ENCODE measurements at places on chromosomes 12 and 14.

DNA sequence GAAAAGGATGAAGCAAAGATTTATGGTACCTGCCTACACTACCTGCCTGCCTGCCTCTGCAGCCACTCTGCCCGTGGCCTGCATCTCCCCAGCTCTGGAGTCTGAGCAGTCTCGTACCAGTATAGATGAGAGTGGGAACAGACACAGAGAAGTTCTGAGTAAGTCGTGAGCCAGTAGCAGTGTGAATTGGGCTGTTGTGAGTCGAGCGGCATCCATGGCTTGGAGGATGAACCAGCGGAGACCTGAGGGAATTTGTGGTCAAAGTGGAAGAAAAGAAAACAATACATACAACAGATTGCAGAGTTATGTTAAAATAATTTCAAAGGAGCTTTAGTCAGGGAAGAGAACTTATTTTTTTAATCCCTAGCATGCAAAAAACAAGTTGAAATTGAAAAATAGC is 25.3 kb downstream of the C2CD5 start:
- DNase-seq: no peak

DNA sequence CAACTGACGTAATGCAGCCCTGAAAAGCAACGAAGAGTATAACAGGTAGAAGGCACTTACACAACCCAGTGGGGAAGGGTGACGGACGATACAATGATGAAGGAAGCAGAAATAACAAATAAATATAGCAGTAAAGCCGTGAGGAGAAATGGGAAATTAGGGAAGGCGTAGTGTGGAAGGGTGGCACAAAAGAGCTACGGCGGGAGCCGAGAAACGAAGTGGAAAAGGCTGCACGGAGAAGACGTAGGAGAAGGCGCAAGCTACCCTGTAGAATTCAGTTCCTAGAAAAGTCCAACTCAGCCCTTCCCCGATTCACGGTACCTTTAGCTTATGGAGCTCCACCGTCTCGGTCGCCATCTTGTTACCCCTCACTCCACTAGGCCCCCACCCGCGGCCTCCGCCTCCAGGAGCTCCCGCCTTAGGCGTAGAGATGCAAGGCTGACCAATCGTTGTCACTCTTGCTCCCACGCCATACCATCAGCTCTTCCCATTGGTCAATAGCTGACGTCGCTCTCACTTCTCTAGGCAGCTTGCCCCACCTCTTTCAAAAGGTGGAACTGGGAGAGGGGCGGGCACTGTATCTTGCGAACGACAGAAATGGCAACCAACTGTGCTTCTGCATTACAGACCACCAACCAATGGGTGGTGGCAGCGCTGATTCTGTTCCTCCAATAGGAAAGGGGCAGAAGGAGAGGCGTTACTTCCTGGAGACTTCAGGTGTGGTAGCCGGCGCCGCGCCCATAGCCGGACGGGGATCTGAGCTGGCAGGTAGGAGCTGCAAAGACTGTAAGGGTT is at the start of the genes ORMDL2 and SARNP:
TSS of gene ORMDL2 (plus strand) at position 697 of the 795 bp plus-strand sequence. CDS start 959 bp downstream, outside the sequence.
TSS of gene SARNP (minus strand) at position 380 of the 795 bp plus-strand sequence. CDS start at position 357, 23 bp downstream.
- DNase-seq: peak; percentile 100

DNA sequence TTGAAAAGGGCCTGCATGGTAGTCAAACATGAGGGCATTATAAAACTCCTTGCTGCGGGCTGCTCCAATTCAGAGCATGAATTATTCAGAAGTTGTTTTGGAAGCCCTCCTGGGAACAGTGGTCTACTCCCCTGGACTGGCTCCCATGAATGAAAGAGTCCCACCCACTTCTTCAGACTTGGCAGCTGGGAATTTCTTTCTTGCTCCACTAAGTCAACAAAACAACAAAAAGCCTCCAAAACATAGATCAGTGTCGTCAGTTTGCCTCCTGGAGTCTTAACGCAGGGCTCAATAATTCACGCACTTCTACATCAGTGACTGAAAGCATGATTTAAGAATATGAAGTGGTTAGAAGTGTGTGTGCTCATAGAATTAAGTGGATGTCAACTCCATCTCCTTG is 37.9 kb downstream of the AKAP6 start:
- DNase-seq: no peak

DNA sequence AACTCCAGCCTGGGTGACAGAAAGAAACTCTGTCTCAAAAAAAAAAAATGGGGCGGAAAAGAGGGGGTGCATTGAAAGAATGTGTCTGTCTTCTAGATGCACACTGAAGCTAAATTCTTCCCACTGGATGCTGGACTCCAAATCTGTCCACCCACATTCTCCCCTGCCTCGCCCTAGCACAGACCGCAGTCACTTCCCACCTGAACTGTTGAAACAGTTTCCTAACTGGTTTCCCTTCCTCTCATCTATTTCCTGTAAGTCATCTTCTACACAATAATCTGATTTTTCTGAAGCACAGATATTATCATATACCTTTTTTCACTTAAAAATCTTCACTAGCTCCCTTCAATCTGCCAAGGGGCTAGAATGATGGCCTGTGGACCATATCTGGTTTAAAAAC is 1.5 kb upstream of the HCAR1 start:
- DNase-seq: no peak

- no peak for DNase-seq
These were observed at the start of gene FZD10 for GRCh38 chr12:130162267-130162666. TSS of gene FZD10 (plus strand) at chr12:130162464. CDS start at chr12:130162943, 479 bp downstream.

- no peak for DNase-seq
These were observed 56.3 kb downstream of the SPPL3 start for GRCh38 chr12:120847814-120848213.

DNA sequence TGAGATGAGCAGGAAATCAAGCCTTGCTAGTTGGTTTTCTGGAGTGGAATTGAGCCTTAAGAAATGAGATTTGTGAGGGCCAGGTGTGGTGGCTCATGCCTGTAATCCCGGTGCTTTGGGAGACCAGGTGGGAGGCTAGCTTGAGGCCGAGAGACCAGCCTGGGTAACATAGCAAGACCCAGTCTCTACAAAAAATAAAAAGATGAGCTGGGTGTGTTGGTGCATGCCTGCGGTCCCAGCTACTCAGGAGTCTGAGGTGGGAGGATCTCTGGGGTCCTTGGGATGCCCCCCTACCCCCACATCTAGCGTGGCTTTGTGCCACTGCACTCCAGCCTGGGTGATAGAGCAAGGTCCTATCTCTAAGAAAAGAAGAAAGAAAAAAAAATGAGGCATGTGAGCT is 104.2 kb upstream of the RTL1 start:
- no peak for DNase-seq

DNA sequence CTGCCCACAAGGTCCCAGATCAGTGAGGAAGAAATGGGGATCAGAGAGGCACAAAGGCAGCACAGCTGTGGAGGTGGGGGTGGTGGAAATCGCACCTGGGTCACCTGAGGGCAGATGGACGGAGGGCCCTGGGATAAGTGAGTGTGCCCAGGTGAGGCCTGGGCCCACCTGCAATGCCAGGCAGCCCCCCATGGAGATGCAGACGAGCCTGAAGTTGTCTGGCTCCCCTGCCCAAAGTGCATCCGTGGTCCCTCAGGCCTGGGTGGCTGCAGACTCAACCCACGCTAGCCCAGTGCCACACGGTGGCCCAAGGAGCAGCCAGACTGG is 84.9 kb downstream of the NCOR2 start:
- DNase-seq: no peak

- DNase-seq: peak; percentile 93
These were observed 76.7 kb upstream of the SLC8A3 start for GRCh38 chr14:70265422-70265821.

- no peak for DNase-seq
These were observed 332.3 kb downstream of the ZFP36L1 start for GRCh38 chr14:68460541-68460940.

- no peak for DNase-seq
These were observed 748.8 kb downstream of the C12orf50 start for GRCh38 chr12:87280356-87280755.

DNA sequence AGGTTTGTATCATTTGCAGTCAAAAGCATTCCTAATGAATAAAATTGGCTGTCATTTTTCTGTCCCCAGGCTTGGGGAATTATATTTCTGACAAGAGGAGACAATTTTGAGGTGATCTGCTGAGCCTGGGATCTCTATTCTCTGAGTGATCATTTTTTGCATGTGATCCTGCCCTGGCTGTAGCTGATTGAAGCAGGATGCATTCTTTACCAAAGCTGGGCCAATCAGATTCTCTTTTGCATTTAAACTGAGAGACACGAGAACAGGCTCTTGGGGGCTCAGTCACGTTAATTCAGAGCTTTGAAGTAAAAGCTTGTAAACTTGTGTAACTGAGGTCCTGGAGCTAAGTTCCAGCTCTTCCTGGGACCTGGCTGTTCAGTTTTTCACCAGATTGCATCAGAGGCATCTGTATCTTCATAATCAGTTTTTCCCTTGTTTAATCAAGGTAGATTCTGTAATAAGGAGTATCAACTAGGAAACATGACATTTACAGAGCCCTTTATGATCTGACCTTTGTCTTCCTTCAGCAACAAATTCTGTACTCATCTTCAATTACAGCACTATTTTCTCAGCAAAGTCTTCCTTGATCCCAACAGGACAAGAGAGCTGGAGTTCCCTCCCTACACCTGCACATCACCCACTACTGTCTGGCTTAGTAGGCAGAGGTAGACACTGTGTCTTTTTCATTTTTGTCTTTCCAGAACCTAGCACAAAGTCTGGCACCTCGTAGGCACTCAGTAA is 35.0 kb upstream of the MANSC4 start:
- DNase-seq: no peak

- no peak for DNase-seq
These were observed 33.7 kb downstream of the P2RX7 start for GRCh38 chr12:121166356-121166755.

GRCh38 chr12:78210894-78211302 is 380.2 kb downstream of the NAV3 start:
- no peak for DNase-seq

DNA sequence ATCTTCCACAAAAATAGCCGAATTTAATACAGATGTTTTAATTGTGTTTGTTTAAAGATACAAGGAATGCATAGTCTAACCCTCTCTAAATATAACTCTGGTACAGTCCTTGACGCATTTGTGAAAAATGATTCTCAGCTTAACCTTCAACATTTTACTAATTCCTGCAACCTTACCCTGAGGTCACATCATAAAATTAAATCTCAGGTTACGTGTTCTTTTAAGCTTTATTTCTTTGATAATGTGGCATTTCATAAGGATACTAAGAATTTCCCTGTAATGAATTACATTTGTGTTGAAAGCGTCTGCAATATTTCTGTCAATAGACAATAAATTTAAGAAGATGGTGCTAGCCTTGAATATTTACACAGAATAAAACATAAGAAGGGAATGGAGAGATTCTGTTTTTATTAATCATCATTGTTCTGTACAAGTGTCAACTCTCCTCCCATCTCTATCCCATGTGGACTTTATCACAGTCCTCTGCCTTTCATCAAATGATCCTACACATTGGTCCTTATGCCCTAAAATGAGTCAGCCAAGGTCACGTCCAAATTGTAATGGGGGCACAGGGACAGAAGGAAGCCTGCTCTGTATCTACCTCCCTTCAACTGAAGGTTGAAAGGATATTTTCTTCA is 769.3 kb upstream of the FLRT2 start:
- DNase-seq: no peak

DNA sequence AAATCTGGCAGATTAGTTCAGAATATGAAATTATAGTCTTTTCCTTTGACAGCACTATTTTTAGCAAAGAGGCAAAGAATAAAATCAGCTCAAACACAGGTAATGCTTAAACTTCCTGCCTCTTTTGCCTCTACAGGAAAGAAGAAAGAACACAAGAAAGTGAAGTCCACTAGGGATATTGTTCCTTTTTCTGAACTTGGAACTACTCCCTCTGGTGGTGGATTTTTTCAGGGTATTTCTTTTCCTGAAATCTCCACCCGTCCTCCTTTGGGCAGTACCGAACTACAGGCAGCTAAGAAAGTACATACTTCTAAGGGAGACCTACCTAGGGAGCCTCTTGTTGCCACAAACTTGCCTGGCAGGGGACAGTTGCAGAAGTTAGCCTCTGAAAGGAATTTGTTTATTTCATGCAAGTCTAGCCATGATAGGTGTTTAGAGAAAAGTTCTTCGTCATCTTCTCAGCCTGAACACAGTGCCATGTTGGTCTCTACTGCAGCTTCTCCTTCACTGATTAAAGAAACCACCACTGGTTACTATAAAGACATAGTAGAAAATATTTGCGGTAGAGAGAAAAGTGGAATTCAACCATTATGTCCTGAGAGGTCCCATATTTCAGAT is 17.4 kb downstream of the TMPO start:
- DNase-seq: peak; percentile 75

DNA sequence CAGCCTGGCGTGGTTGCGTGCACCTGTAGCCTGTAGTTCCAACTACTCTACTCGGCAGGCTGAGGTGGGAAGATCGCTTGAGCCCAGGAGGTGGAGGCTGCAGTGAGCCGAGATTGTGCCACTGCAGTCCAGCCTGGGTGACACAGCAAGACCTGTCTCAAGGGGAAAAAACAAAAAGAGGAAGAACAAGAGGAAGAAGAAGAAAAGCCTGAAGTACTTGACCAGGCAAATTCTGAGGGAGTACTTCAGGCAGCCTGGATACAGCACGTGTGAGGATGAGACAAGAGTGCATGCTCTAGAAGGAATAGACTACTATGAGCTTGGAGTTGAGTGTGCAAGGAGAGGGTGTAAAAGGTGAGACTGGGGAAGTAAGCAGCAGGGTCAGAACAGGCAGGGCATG is 1.8 kb downstream of the GDF3 start:
- no peak for DNase-seq

- peak; percentile 5 for DNase-seq
These were observed 87.0 kb upstream of the VRK1 start for GRCh38 chr14:96710060-96710666.

DNA sequence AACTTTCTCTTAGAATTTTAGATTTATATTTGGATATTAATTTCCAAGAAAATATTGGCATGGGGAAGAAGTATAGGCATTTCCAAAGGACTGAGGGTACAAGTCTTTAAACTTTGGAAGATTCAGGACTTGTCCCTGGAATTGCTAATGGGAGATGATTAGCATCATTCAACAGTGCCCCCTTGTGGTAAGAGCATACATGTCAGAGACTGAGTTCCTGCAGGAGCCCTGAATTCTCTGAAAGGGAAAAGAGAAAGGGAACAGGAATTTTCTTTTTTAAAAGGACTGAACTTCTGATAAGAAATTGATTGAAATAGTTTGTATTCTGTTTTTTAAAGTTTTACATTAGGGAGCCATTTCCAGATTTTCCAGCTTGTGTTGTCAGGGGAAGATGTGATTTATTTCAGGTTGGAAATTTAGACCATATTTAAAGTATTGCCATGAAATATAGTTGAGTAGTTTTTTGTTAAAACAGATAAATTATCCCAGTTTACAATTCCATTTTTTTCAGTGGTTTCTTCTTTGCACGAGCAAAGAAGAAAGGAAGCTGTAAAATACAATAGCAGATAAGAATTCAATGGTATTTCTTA is 44.0 kb upstream of the REP15 start:
- peak; percentile 67 for DNase-seq

DNA sequence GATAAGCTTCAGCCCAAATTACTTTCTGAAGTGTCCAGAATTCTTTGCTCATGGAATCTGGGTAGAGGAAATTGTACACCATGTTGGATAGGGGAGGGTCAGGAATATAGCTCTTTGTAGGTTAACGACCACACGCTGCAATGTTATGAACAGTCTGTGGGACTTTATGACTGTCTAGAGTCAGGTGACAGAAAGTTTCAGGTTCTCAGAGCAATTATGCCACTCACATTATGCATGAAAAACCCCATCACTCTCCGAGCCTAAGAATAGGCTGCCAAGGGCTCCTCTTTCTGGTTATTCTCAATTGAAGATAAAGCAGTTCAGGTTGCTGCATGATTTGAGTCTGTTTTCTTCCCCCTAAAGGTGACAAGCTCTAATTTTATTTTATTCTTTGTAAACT is 430.9 kb downstream of the ATP23 start:
- no peak for DNase-seq

All from hematopoietic multipotent progenitor cell treated with erythropoietin and hydrocortisone succinate and interleukin-3 and kit ligand, for 8 days (in vitro differentiated cells).